Stimulated activated CD4-positive, alpha-beta T cell treated with anti-CD3 and anti-CD28 coated beads, Interleukin-12 subunit alpha, Interleukin-12 subunit beta, amount 100 ng/mL, for 48 hours (primary cell): ENCODE measurements at places on chromosomes 5 and 9.

GRCh38 chr5:98103807-98104206 lies 669.7 kb upstream of the RGMB start:
- DNase-seq: no peak

- DNase-seq: no peak
Observed at GRCh38 chr5:17401470-17402288, 96.4 kb upstream of the TAF11L2 start.

DNA sequence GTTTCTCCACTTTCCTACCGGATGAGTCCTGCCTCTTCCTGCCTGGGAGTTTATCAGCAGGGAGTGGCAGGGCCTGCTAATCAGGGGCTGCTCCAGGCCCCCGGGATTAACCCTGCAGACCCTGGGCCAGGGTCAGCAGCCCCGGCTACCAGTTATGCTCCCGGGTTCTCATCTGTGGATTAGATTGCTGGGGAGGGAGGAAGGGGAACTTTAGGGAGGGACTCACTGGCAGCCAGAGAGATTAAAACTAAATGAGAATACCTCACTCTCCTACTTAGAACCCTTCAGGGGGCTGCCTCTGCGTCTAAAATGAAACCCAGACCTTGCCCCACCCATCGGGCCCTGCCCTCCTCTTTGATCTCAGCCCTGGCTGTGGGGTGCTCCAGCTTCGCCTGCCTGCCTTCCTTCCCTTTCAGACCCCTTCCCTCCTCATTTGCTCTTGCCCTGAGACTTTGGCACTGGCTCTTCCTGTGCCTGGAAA lies 130.5 kb upstream of the HAND1 start:
- DNase-seq: no peak

- DNase-seq: no peak
Observed at GRCh38 chr5:115626445-115626823, 598 bp upstream of the TMED7 start.
